HFF-Myc (cell line): ENCODE measurements at places on chromosomes 7 and 10.

GRCh38 chr10:3972460-3973301 is 187.7 kb upstream of the KLF6 start:
- no peak for DNase-seq

DNA sequence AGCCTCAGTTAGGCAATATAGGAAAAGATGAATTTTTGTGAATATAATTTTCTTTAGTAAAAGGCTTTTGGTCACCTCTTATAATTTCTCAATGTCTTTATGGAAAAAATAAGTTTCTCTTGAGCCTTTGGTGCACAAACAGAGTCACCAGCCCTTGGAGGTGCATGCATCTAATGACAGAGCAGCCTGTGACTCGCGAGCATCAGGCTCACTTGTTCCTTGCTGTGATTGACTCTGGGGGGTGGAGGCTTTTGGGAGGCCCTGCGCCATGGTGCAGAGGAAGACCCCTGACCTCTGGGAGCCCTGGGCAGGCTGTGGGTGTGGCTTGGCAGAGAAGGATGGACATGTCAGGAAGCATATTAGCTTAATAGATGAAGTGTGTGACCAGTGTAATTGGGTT is 60.2 kb downstream of the FIGNL1 start:
- no peak for DNase-seq

- DNase-seq = no peak
Measured at GRCh38 chr10:57535306-57535705, 732.4 kb downstream of the IPMK start.

DNA sequence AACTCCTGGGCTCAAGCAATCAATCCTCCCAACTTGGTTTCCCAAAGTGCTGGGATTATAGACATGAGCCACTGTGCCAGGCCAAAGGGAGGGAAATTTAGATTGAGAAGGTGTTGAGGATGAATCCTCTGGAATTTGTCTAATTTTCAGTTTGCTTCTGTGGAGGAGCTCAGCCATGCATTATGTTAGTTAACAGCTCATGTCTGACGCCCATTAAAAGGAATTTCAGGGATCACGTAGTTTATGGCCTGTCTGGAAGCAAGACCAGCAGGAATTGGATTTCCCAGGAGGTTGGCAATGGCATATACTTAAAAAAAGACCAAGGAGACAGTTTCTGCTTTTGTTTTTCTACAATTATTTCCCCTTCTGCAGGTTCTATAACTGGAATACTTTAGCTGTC is 165.7 kb downstream of the OTUD1 start:
- no peak for DNase-seq

GRCh38 chr10:97517778-97518300 is 19.1 kb downstream of the UBTD1 start:
- DNase-seq = no peak

DNA sequence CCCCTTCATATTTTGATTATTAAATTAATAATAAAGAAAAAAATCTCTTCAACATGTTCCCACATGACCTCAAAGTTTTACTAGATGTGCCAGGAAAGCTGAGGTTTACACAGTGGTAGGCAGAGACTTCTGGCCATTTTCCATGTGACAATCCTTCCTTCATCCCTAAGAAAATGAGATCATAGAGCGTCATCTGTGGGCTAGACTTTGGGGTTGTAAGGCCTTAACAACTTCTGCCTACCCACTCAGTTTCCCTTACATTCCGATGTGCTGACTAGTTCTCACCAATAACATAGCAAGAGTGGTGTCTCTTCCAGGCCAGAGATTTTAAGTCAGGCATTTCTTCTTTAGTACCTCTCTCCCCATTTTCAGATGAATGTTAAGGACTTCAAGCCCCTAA is 171.1 kb upstream of the PHF14 start:
- no peak for DNase-seq
